Hematopoietic multipotent progenitor cell treated with erythropoietin and hydrocortisone succinate and interleukin-3 and kit ligand, for 8 days (in vitro differentiated cells): ENCODE measurements at places on chromosomes 2 and 18.
A peak's percentile ranks its signal among the peaks of the same experiment; 100 is the strongest.

DNA sequence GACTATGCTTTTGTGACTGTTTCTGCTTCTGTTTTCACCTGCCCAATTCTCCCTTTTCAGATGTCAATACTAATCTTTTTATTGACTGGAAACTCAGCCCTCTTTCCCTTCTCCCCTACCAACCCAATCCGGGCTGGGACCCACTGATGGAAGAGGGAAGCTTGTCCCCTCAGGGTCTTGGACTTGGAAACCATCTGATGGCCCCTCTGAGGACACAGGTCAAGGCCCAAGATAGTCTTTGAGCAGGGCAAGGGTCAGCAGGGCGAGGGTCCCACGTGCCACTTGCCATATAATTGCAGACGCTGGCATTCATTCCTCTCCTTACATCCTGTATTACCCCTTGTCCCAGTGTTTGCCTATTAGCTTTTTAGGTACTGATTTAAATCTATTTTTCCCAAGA lies 678.2 kb upstream of the FANCL start:
- DNase-seq, result no peak

- no peak for DNase-seq
These were observed 67.4 kb downstream of the GYPC start for GRCh38 chr2:126723281-126723815.

- no peak for DNase-seq
These were observed 225.0 kb downstream of the FHOD3 start for GRCh38 chr18:36522509-36522908.

- DNase-seq, result peak; percentile 65
These were observed 12.0 kb downstream of the SIGLEC15 start for GRCh38 chr18:45837283-45838070.

DNA sequence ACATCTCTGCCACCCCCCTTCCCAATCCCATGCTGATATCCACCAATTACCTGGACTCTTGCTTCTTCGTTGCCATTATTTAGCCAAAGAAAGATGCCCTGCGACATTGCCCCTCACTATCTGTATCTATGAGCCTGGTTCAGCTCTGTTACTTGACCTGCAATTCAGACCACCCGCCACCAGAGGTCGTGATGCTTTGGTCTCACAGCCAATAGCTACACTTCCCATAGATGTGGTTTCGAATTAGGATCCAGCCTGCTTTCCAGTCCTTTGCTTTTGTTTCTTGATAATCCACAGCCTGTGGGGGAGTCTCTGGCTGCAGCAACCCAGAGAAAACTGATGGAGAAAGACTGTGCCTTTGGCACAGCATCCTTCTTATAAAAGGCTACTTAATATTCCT lies 239.4 kb downstream of the KLHL29 start:
- DNase-seq, result peak; percentile 32

DNA sequence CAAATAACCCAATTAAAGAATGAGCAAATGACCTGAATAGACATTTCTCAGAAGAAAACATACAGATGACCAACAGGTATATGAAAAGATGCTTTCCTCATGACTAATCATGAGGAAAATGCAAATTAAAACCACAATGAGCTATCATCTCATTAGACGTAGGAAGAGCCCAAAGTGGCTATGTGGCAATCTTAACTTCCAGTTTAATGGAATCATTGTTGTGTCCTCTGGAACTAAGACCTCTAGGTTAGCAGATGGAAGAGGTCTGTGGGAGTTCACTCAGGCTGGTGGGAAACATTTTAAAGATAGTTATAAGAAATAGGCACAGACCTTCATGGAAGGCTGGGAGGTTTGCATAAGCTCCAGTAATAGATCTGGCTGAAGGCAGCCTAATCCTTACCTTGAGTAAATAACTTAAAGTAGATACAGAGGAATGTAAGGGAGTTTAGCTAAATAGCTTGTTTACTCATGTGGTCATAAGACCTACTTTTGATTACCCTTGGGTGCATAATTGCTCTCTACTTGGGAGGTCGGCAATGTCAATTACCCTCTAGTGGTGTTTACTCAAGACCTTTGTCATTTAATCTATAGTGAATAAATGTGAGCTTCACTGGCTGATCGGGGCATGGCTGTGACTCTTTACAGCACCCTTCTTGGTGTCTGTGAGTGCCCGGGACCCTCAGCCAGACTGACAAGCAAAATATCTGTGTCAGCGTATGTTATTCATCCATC lies 119.0 kb downstream of the GULP1 start:
- DNase-seq, result no peak
